Right lobe of liver (tissue), 6 donors: ENCODE measurements at places on chromosomes 7 and 10. TPM values are rescaled to one million over a fixed set of nuclear protein-coding genes. Genes with fewer than 3 reads are reported as not detected.
A peak's percentile ranks its signal among the peaks of the same experiment; 100 is the strongest.

Gene GAD2
- total RNA-seq: not detected

Gene BTBD16
- 3.0 TPM for total RNA-seq

DNA sequence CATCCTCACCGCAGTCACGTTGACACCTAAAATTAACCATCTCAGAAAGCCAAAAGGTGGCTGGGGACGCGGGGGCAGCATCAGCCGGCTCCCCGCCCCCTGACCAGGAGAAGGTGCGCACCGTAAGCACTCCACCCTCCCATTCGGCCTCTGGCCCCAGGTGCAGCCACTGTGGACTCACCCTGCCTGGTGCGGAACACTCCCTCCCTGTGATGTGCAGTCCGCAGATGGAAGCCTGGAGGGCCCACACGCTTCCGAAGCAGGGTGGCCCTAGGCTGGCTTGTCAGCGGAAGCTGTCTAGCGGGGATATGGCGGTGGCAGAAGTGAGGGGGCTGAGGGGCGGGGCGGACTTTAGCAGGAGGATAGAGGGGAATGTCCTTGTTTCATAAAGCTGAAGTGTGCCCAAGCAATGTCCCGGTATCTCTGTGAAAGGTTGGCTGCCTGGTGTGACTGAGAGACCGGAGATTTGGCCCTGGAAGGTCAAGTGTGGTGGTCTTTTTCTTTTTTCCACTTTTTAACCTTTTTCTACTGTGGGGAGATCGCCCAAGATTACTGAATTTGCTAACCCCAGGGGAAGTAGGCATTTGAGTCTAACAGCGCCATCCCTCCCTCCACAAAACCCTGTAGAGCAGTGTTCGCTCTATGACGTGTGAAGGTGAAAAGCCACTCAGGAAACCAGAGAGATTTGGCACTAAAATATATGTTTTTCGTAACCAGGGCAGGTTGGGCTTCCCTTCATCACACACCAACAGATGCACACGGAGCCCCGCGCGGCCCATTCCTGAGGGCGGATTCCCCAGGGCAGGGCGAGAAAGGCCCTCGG is 74.7 kb downstream of the CXCL12 start:
- no peaks in the 10 kb centered on the region for H3K27me3 ChIP-seq
- H3K36me3 ChIP-seq: no peaks in the 10 kb centered on the region
- no peak overlapping the region for H3K27ac ChIP-seq
- no peaks in the 10 kb centered on the region for H3K4me1 ChIP-seq
- H3K4me3 ChIP-seq: no peak overlapping the region

GRCh38 chr10:7706534-7707073 is 3.5 kb downstream of the ITIH2 start:
- no peaks in the 10 kb centered on the region for H3K27me3 ChIP-seq
- H3K4me3 ChIP-seq: peak overlapping the region; percentile 53

DNA sequence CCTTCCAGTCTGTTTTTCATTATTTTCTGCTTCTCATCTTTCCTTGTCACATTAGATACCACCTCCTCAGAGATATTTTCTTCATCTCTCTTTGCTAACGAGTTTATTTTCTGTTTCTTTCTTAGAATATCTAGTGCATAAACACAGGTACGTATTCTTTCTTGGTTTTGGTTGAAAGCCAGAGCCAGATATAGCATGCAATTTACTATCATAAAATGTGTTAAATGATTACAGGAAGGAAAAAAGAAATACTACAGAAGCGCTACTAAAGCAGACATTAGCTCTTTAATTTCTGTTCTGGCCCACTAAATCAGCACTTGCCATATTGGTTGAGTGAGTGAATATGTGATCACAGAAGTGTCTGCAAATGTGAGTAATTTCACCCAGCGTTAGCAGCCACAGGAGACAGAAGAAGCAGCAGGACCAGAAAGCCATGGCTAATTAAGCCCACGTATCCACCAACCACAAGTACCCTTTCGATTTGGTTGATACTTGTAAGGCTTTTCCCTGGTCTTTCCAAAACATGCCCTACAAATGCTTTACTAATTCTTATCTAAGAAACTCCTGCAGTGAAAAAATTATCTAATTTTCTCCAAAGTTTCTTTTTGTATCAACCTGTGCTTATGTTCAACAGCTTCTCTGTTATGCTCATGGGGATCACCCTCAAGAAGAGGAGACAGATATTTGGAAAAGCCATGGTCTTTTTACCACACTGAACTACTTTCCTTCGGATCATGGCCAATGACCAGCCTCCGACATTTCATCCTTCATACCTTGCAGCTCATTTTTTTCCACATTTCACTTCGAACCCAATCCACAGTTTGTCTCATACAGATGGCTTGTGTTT is 23.1 kb upstream of the MACC1 start:
- H3K27me3 ChIP-seq: no peaks in the 10 kb centered on the region
- H3K27ac ChIP-seq: no peak overlapping the region
- no peaks in the 10 kb centered on the region for H3K4me1 ChIP-seq
- no peak for DNase-seq

GRCh38 chr7:87715545-87715944 is 87.3 kb downstream of the RUNDC3B start:
- H3K36me3 ChIP-seq: no peaks in the 10 kb centered on the region
- H3K4me1 ChIP-seq: no peaks in the 10 kb centered on the region
- no peak overlapping the region for H3K27ac ChIP-seq
- no peak for DNase-seq
- H3K4me3 ChIP-seq: no peak overlapping the region
